Left ventricle myocardium superior (tissue), 1 donor: ENCODE measurements at places on chromosomes 4 and X. TPM values are rescaled to one million over a fixed set of nuclear protein-coding genes. Genes with fewer than 3 reads are reported as not detected.
A peak's percentile ranks its signal among the peaks of the same experiment; 100 is the strongest.

DNA sequence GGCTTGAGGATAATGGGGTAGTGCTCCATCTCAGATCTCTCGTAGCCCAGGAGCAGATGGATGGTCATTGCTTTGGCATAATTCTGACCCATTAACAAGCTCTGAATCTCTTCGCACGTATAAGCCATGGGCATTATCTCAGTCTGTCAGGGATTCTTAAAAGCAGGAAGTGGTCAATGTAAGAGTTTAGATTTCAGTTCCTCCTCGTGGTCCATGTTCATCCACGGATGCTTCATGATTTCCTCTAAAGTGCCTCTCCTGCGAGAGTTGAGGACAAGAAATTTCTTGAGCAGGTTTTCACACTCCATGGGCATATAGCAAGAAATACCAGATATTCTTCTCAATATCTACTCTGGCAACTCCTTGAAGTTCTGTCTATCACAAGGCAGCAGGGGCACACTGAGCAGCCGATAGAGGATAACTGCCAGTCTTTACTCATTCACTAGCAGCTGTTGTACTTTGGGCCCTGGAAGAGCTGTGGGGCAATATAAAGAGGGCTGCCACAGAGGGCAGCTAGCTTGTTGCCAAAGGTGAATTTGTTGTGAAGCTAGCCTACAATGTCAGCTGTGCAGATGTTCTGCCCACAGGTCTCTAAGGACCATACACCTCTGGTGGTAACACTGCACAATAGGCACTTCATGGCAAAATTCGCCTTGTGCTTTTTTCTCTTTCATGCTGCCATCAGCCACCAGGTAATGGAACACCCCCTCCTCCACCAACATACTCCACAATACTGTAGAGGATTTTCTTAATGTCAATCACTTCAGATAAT lies 52.0 kb upstream of the WDR17 start:
- no peak for DNase-seq

- DNase-seq, result no peak
Observed at GRCh38 chr4:172348426-172348825, 535.2 kb downstream of the GALNTL6 start.

DNA sequence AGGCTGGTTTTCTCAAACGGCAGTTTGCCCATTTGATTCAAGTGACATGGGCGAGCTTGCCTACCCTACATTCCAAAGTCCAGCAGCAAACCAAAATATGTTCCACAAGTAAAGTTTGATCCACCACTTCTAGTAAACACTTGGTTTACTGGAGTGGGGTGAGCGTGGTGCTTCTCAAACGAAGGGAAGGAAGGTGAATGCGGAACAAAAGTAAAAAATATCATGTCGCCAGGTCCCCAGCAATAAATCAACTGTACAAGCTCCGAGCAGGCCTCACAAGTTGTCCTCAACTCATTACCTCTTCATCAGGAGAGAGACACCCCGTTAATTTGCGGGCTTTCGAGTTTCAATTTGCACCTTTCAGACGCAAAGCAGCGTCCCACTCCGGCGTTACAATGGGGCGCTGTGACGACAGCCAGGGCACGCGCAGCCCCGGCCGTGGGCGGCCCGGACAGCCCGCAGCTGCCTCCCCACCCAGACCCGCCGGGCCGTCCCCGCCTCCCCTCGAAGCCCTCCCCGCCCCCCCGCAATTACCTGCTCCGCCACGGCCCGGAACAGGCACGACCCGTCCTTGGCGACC lies 1.0 kb downstream of the OTUD4 start:
- DNase-seq, result peak; percentile 84

CT45A5 gene
- not detected for total RNA-seq

PPEF2 gene
- not detected for total RNA-seq

ASB5 gene
- total RNA-seq, result 3.1 TPM
